ENCODE measurements at places on chromosomes 3 and 15.

DNA sequence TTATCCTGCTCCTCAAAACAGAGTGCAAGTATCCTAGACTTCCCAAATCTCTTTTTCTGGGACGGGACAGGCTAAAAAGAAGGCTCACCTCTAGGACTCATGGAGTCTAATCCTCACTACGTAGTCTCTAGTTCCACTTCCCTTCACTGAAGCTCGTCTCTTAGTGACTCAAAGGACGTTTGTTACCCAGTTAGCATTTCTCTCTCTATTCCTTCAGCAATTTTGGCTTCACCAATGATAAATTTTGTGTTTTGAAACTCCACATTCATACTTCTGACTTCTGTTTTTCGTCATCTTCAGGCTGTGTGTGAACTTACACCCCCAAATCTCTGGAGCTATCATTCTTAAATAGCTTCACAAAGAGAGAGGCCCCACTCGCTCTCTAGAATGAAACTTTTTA, 627.1 kb downstream of the NAALADL2 start:
- DNase-seq: no peak

- DNase-seq: no peak
These were observed 505.0 kb upstream of the THBS1 start for GRCh38 chr15:39075756-39076341.

DNA sequence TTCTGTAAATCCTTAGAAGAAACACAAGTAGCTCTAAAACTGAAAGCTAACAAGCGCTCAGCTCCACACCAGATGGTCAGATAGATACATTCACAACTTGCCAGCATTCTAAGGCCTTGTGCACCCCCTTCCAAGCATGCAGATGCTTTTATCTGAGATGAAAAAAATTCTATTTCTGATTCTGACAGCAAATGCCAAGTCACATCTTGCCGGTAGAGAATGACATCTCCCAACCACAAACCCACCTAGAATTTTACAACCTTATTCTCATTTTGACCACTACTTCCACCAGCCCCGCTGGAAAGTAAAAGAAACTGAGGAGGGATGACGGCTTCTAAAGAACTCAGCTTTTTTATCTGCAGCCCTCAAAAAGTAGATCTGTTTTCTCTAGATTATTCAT, 57.7 kb downstream of the SUMF1 start:
- no peak for DNase-seq

DNA sequence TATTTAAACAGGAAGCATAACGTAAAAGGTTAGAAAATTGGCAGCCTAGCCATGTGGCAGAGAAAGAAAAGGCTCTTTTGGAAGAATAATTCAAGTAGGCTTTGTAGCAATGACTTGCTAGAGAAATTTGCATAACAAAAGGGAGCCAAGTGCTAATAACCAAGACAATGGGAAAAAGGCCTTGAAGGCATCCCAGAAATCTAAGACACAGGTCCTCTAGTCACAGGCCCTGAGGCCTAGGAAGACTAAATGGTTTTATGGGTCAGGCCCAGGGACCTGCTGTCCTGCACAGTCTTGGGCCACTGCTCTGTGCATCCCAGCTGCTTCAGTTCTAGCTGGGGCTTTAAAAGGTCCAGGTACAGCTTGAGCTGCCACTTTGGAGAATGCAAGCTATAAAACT, 78.5 kb downstream of the FGF7 start:
- DNase-seq: no peak

GRCh38 chr3:52600258-52600657, 63.9 kb downstream of the UQCC5 start:
- no peak for DNase-seq

GRCh38 chr15:79953951-79954444, 17.0 kb downstream of the BCL2A1 start:
- no peak for DNase-seq

DNA sequence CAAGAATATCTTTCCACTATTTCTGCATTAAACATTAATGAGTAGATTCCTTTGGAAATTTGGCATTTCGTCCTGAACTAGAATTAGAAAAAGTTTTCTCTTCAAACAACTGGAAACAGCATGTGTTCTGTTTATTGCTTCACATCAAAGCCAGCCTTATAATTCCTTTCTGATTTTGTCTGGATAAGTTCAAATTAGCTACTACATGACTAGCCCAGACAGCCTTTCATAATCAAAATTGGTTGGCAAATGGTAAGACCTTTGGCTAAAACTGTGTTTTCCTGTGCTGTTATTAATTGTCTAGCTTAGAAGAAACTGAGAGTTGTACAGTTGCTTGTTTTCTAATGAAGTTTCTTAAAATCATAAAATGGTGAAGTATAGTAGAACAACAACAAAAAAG, 52.7 kb upstream of the P3H2 start:
- no peak for DNase-seq

GRCh38 chr3:15023719-15024118, 41.4 kb downstream of the MRPS25 start:
- no peak for DNase-seq

All from NCI-H2029 (cell line).